ENCODE measurements at places on chromosomes 1 and 21. TPM values are rescaled to one million over a fixed set of nuclear protein-coding genes. Genes with fewer than 3 reads are reported as not detected.

ZFP69B gene
- polyA plus RNA-seq: 4.8 TPM

CHRNB2 gene
- polyA plus RNA-seq: 0.10 TPM

GRCh38 chr1:37545019-37545418, 9.1 kb downstream of the SNIP1 start:
- no peak for DNase-seq

DNA sequence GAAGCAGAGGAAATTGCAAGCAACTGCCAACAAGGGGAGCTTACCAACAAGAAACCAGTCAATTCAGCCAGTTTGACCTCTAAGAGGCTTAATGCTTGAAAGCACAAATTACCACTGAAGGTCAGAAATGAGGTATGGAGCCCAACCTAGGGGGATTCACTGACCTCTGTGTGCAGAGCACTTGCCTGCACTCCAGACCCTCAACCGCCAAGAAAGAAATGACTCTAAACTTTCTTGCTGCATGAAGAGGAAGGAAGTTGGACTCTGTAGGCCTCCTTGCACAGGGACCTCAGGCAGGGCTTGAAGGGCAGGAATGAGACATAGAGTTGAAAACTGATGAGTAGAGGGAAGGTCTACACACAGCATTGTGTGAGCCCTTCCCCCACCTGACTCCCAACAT, 10.0 kb downstream of the ARMH1 start:
- no peak for DNase-seq

GRCh38 chr1:56045477-56045876, 533.9 kb downstream of the PLPP3 start:
- DNase-seq: no peak

DNA sequence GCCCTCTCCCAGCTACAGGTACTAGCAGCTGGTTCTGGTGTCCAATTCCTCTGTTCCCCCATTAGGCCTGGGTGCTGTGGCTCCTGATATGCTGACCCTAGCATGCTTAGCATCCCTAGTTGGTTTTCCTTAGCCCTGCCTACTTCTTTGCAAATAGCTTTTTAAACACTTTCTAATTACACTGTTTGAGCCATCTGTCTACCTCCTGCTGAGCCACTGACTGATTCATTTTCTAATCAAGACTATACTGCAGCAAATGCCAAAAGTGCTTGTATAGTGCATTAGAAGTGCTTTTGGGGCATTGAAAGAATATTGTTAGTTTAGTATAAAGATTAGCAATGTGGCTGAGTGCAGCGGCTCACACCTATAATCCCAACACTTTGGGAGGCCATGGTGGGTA, 36.3 kb downstream of the ERICH3 start:
- DNase-seq: no peak

- no peak for DNase-seq
These were observed at the start of gene KIAA0319L for GRCh38 chr1:35557118-35557610. KIAA0319L (minus strand) TSS chr1:35557403; CDS start chr1:35554491, 2,912 bp downstream.

MROH9 gene
- polyA plus RNA-seq: not detected

- DNase-seq: no peak
These were observed 11.8 kb downstream of the TP73 start for GRCh38 chr1:3663999-3664699.

CTH gene
- 3.1 TPM for polyA plus RNA-seq

RAB3B gene
- 0.26 TPM for polyA plus RNA-seq

- DNase-seq: no peak
These were observed 23.8 kb downstream of the SIM2 start for GRCh38 chr21:36722370-36723368.

DNA sequence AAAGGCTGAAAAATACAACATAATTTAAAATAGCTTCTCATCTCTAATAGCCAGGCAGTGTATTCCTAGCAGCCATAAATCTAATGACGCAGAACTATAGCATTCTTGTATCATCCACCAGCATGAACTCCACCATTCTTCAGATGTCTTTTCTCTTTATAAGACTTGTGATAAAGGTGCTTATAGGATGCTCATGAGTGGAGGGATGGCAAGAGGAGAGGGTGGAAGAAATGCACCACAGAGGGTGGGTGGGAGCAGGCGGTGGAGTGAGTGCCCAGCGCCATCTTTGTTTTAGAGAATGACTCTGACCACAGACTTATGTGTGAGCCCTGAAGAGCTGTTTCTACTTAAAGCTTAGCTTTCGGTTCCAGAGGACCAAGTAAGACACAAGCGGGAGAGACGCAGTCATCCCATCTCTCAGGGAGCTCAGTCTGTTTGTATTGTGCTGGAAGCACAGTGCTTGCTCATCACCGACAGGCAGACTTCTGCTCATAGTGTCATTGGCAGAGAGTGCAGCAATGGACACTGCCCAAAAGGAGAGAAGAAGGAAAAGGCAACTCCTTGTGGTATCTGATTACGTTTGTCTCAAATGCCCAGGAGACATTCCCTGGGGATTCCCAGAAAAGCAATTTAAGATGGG, 65.6 kb downstream of the KCNJ15 start:
- no peak for DNase-seq
